ENCODE measurements at places on chromosomes 11 and 22.

GRCh38 chr11:62707277-62707861 is at the start of the genes BSCL2 and GNG3:
Gene BSCL2, minus strand, starts transcription at chr11:62707424. Its CDS starts 229 bp downstream, at chr11:62707195.
Gene GNG3, plus strand, starts transcription at chr11:62707676. Its CDS starts 620 bp downstream, at chr11:62708296.
- DNase-seq = no peak

DNA sequence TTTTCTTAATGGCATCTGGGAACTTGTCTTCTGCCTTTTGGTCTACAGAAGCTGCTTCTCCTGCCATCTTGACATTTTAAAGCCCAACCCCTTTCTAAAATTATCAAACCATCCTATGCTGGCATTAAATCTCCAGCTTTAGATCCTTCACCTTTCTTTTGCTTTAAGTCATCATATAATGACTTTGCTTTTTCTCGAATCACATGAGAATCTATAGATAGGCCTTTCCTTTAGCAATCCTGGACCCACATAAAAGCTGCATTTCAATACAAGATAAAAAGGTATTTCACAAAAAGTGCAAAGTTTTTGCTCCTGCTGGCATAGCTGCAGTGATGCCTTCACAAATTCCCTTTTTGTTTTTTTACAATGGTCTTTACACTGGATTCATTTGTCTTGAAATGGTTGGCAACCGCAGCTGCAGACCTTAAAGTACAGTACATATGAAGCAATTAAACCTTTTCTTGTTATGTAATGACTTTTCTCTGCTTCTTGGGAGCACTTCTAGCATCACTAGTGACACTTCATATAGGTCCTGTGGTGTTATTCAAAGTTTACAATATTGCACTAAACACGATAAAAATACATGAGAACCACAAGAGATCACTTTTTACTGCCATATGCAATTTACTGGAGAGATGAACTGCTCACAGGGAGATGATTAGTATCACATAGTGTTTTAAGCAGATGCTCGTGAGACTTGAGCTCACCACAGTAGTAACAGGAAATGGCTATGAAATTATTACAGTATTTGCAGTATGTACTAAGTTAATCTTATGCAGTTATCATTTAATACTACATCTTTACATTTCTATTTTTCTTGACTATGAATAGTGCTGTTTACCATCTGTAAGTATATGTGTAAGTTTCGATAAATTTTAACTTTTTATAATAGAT is 41.6 kb downstream of the ACER3 start:
- DNase-seq = no peak

DNA sequence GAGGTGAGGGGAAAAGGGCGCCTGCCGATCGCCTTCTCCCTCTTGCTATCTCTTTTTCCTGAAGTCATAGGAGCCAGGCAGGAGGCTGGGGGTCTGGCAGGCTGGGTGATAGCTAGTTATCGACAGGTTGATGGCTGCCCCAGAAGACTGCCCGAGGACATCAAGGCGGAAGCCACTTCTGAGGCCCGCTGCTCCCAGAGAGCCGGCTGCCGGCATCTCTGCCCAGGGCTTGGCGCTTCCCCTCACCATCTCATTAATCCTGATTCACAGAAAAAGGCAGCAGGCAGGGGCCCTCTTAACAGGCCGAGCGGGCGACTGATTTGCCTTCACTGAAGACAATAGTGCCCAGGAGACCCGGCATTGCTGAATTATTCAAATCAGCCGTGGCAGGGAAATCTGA is 124.2 kb downstream of the MIAT start:
- DNase-seq = no peak

GRCh38 chr22:29454276-29454675 is 15.9 kb downstream of the RFPL1 start:
- no peak for DNase-seq

GRCh38 chr11:45027312-45027711 is 76.6 kb upstream of the TP53I11 start:
- DNase-seq = no peak

- DNase-seq = no peak
Observed at GRCh38 chr11:44003736-44004451, 43.9 kb upstream of the ACCSL start.

- DNase-seq = no peak
Observed at GRCh38 chr22:49258107-49259010, 569.3 kb downstream of the BRD1 start.

DNA sequence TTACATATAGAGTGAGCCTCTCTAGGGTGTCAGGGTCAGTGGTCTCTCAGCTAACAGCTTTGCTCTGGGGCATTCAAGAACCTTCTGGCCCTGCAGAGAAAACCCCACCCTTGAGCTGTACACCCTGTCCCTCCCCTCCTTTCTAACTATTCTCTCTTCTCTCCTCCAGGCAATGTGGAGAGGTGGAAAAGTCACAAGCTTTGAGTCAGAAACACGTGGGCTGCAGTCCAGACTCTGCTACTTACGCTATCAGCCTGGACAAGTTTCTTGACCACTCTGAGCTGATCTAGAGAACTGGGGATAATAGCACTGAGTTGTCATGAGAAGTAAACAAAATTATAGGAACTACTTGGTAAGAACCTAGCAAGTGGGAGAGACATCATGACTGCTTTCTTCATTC is 10.7 kb upstream of the FAM83F start:
- DNase-seq = no peak

DNA sequence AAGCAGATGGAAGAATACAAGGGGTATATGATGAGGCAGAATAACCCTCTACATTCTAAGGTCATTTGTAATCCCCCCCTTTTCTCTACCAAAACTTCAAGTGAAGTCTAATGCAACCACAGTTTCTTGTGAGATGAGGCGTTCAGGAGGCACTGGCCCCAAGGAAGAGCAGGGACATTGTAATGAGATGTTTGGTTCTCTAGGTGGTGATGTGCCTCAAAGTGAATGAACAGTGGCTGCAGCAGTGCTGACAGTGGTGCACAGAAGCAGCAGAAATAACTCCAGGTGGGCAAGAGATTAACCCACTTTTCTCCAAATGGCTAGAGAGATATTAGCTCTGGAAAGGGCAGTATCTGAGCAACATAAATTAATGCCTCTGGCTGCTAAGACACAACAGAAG is 33.8 kb downstream of the PDGFD start:
- no peak for DNase-seq

DNA sequence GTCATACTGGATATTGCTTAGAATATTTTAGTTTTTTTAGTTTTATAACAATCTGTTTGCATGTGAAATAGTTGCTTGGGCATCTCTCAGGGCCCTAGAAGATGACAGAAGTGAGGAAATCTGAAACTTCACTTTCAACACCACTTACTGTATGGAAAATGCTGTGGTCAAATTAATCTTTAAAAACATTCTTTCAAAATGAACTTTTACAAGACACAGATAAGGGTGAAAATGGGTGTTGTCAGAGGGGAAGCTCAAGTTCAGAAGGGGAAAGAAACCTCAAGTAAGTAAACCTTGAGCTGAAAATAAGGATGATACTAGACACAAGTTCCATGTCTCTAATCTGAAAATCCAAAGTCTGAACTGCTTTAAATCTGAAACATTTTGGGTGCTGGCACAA is 1840.1 kb upstream of the RAG2 start:
- DNase-seq = no peak

GRCh38 chr22:24440718-24441405 is 13.5 kb downstream of the ADORA2A start:
- DNase-seq = peak; percentile 13

- no peak for DNase-seq
Observed at GRCh38 chr11:103619480-103619879, 417.0 kb upstream of the DDI1 start.

GRCh38 chr22:35023692-35024363 is 42.1 kb upstream of the ISX start:
- DNase-seq = peak; percentile 50

DNA sequence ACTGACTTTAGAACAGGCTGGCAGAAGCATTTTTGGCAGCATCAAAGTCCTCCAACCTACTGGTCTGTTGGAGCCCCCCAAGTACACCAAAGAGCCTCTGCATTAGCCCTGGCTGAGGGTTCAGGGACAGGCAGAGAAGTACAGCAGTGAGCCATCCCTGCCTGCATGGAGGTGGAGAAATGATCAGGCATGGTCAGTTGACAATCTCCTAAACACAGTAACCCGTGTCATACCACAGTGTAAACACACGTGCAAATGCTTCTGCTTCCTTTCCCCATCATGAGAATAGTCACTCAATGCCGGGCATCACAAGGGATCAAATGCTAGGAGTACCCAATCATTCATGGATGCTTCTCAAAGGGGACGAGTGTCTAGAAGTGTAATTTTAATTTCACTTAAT is 8.2 kb downstream of the SERPIND1 start:
- no peak for DNase-seq

DNA sequence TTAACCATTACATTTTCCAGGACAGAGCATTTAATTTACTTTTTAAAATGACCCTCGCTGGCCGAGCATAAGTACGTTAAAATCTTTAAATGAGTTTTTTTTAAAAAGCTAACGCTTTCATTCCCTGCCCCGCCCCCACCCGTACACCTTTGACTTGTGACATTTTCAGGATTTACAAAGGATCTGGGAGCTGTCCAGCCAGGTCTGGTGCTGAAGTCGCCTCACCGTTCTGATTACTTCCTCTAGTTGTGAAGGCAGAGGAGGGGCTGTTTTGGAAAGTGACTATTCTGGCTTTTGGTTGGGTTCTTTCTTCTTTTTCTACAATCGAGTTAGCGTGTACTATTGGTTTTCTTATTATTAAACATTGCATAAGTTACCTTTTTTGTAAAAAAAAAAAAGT is 2.9 kb downstream of the C11orf87 start:
- DNase-seq = no peak

- no peak for DNase-seq
Observed at GRCh38 chr22:26903030-26903856, 245.9 kb downstream of the MIAT start.

DNA sequence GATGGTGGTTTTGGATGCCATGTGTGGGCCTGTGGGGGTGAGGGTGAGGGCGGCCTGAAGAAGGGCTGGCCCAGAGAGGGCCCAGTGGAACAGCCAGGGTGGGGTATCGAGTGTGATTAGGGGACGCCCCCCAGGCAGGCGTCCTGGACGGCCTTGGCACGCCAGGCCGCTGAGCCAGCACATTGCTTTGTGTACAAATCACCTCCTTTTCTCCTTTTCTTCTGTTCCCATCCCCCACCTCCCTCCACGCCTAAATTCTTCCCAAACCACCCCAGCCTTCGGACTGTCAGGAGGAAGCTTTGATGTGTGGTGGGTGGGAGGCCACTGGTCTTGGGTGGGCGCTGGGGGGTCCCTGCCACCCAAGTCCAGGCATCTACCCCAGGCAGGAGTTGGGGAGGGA is 7.8 kb upstream of the CD248 start:
- no peak for DNase-seq

DNA sequence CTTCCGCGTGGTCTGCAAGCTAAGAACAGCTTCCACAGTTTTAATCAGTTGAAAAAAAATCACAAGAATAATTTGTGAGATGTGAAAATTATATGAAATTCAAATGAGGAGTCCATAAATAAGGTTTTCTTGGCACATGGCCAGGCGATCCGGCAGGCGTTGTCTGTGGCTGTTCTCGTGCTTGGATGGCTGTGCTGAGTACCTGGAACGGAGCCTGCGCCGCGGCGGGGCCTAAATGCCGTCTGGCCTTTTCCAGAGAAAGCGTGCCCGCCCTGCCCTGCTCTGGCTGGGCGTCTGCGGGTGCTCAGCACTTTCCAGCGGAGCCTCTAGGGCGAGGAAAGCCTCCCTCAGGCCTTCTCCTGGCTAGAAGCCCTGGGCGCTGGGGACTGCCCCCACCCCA is 41.8 kb downstream of the OSBPL5 start:
- peak; percentile 8 for DNase-seq

DNA sequence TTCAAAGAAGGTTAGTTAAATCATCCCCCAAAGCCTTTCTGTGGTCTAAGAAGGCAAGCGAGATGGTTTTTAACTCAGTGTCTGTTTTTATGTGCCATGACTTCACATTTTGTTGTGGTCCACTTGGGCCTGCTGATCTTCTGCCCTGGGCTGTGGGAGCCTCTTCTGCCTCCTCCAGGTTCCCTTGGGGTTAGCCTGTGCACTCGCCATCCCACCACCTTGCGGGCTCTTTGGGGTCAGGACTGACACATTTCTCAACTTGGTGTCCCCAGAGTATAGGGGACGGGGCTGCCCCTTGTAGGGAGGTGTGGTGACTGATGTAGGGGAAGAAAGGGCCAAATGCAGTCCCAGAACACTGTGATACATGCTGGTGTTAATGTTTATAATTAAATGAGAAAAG is 207.0 kb downstream of the TBC1D22A start:
- DNase-seq = no peak

GRCh38 chr11:94768602-94769541 is 716 bp downstream of the AMOTL1 start:
- peak; percentile 19 for DNase-seq

DNA sequence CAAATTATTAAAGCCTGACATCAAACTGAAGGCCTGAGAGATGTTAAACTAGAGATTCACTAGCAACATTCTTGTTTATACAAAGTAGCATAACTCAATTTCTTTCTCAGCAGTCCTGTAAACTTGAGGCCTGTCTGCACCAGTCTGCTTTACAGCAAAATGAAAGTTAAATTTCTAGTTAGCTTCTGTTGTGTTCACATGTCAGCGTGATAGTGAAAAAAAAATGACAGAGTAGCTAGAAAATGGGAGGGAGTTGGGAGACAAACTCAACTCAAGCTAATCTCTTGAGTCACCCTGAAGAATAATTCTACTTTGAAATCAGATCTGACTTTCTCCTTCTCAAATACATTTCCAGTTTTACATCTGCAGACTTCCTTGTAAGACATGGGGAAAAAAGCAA is 6.5 kb downstream of the RBFOX2 start:
- no peak for DNase-seq

DNA sequence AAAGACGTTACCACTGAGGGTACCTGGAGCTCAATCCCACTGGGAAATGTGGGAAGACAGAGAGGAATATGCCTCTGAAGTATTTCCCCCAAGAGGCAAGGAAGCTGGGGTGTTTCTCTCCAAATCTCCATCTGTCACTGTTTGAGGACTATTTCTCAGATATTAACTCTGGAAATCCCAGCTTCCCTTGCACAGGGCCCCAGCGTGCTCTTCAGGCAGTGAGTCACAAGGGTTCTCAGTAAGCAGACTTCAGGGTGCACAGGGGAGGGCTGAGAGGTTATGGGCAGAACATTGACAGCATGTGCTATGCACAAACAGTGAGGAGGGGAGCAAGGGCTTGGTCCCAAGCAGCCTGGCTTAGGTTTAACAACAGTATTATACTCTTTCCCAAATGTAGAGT is 60.9 kb upstream of the EED start:
- no peak for DNase-seq

DNA sequence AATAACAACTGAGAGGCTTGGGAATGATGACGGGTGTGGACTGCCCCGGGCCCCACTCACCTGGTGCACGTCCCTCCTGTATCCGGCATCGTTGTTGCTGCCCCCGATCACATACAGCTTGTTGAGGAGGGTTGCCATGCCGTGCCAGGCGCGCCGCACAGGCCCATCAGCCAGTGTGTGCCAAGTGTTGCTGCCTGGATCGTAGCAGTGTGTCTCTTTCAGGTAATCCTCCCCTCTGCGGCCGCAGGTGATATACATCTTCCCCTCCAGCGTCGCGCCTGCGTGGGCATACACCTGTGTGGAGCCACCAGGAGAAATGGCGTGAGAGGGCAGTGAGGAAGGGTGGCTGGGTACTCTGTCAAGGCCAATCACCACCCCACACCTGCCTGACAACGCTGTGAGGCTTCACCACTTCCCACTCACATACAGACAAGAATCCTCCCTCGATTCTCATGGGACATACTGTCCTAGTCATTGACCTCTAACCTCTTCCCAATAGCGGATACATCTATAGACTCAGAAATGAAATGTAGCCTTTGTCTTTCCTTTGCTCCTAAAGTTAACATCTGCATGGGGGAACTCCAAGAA is 8.9 kb upstream of the SCARF2 start:
- DNase-seq = no peak
